NCI-H446 treated with DMSO at 0.1 percent for 48 hours (cell line): ENCODE measurements at places on chromosomes 6 and 20.
A peak's percentile ranks its signal among the peaks of the same experiment; 100 is the strongest.

GRCh38 chr6:35368038-35368887 is 25.9 kb downstream of the PPARD start:
- no peak for DNase-seq

DNA sequence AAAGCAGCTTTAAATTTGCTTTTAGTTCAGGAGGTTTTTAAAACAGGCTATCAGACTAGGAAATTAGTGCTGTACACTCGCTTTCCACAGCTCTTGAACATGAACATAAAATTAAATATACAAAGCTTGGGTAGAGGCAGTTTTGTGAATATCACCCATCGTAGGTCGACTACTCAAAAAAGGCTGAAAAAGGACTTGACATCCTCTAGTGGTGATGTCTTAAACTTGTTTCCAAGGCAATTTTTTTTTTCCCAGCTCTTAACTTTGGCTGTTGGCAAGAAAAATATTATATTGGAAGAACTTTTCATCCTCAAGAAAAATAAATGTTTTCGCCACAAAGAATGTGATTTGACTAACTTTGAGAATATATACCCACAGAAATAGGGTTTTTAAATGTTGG is 2.9 kb downstream of the MAP7 start:
- peak; percentile 18 for DNase-seq

GRCh38 chr20:23393996-23394775 is 27.1 kb downstream of the NAPB start:
- no peak for DNase-seq

DNA sequence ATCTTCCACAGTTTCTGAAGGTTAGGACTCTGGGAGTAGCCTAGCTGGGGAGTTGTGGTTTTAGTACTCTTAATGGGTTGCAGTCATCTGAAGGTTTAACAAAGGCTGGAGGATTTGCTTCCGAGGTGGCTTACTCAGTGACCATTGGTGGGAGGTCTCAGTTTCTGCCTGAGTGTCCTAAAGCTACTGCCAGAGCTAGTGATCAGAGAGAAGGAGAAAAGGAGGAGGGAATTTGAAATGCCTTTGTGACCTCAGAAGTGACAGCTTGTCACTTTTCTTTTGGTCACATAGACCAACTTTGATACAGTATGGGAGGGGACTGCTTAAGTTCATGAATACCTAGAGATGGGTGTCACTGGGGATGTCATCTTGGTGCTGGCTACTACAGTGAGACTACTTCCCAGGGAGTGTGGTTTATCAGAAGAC is 41.3 kb downstream of the NCOA3 start:
- DNase-seq, result no peak

- DNase-seq, result peak; percentile 1
Observed at GRCh38 chr6:112311950-112312547, 35.1 kb upstream of the RFPL4B start.

- no peak for DNase-seq
Observed at GRCh38 chr20:61419010-61419409, 166.9 kb downstream of the CDH4 start.

DNA sequence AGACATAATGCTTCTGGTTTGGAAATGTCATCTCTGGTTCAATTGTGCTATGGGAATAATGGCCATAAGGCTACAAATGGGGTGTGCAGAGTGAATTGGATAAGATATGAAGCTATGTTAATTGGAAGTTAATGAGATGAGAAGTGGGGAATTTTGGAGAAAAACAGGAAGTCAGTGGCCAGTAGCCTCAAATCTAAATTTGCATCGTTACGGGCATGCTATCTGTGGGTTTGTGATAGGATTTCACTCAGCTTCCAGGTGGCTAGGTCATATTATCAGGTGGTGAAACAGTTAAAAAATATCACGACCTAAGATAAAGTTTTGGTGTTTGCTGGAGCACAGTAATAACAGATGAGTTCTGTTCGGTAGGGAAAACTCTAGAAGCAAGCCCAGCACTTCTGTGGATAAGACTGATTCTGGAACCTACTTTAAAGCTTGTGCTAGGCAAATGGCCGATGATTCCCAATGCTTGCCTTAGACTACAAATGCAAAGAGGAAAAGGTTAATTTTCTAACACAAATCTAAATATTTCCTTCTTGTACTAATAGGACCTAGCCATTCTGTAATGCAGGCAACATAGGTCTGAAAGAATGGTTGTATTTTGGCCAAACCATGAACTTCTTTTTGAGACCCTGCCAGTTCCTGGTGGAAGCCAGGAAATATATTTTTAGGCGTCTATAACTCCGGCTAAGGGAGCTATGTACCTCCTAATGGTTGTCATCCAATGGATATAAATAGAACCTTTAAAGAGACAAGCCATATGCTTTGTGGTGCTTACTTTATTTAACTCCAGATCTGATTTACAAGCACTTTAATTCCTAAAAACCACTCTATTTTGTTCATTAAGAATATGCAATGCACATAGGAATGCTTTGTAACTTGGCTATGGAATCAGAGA is 111.0 kb downstream of the PLCB1 start:
- peak; percentile 65 for DNase-seq

- peak; percentile 15 for DNase-seq
Observed at GRCh38 chr20:10537850-10538480, 102.9 kb downstream of the SLX4IP start.

DNA sequence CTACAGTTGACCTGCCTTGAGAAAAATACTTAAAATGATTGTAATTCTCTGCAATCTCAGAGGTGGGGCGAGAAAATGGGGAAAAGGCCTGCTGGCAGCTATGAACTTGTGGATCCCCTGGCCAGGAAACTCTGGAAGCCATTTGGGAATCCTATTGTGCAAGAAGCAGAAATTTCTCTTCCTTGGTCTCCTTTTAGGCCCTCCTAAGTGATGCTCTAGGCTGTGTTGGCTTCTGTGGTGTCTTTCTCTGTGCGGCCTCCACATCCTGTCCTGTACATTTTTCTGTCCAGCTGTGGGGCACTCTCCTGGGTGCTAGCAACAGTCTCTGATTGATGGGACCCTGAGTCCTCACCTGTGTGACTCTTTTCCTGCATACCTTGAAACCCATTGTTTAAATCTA is 290.9 kb downstream of the FARS2 start:
- no peak for DNase-seq

DNA sequence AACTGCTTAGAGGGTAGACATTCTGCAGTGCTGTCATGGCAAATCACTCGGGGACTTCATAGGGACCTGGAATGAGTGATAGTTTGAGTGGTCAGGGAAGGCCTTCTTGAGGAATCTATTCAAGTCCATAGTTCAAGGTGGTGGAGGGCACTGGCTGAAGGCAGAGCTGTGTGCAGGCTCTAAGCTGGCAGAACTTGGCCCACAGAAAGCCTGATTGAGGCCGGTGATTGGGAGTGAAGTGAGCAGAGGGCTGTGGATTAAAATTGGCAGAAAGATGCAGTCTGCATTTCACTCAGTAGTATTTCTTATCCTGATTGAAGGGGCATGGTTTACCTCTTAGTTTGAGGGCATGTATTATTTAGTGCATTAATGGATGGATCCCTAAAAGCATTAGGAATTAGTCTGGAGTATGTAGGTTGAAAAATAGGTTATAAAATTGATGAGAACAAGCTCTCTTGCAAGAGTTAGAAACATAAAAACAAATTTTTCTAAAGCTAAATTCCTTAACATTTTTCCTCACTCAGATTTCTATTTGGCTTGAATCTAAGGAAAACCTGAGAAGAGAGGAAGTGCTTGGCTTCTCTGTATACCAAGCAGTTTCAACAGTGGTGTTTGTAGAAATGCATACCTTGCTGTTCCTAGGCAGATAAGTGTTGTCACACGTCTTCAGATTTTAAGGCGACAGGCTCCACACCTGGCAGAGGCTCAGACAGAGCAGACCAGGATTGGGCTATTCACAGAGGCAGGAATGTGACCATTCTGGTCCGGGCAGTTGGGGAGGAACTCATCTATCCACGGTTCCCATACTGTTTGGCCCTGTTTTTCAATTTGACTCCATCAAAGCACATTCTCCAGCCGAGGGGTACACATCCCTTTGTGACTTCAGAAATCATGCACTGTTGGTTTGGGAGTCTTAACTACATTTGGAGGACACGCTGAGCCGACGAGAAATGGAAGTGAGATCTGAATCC is 45.2 kb downstream of the UTRN start:
- no peak for DNase-seq

DNA sequence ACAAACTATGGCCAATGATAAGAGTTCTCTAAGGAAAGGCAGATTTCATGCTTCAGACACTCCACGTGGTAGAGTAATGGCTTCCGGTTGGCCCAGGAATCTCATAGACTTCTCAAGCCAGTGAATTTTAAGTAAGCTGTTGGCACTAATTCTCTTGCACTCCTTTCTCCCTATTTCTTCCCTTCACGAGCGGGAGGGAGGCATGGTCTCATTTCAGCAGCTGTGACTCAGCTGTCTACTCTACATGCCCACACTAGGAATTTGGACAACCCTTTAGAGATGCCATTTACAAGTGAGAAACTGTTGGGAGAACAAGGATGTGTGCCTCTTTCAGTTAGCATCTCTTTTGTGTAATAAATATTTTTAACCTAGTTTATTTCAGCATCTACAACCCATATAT is 107.7 kb downstream of the PTPRK start:
- no peak for DNase-seq

GRCh38 chr6:11215773-11216172 is 16.7 kb downstream of the NEDD9 start:
- no peak for DNase-seq

DNA sequence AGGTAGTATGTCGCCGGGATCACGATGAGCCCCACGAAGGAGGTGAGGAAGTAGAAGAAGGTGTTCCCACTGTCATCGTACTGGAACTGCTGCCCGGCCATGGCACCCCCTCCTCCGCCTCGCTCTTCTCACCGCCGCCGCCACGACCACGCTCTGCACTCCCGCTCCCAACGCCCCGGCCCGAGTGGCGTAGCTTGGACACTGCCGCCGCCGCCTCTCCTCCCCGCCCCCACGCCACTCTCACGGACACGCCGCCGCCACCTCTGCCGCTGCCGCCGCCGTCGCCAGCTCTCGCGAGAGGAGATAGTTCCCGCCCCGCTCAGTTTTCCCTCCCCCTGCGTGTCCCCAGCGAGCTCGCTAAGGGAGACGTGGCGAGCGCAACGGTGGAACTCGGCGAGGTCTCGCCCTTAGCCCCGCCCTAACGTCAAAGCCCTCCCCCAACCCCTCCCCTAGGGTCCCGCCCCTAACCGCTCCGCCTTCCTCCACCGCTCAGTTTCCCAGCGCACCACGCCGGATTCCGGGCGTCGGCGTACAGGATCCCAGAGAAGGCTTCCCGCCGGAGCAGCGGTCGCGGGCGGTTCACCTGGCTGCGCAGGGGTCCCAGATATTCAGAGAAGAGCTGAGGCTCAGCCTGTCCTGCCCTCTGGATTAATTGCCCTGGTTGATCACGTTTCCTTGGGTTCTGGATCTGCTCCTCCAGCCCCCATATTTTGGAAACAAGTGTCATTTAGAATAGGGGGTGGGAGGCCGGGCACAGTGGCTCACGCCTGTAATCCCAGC is at the start of gene SEC63:
Gene SEC63, minus strand, starts transcription at position 300 of the 780 bp plus-strand sequence. Its CDS starts 199 bp downstream, at position 101.
- DNase-seq, result peak; percentile 86

DNA sequence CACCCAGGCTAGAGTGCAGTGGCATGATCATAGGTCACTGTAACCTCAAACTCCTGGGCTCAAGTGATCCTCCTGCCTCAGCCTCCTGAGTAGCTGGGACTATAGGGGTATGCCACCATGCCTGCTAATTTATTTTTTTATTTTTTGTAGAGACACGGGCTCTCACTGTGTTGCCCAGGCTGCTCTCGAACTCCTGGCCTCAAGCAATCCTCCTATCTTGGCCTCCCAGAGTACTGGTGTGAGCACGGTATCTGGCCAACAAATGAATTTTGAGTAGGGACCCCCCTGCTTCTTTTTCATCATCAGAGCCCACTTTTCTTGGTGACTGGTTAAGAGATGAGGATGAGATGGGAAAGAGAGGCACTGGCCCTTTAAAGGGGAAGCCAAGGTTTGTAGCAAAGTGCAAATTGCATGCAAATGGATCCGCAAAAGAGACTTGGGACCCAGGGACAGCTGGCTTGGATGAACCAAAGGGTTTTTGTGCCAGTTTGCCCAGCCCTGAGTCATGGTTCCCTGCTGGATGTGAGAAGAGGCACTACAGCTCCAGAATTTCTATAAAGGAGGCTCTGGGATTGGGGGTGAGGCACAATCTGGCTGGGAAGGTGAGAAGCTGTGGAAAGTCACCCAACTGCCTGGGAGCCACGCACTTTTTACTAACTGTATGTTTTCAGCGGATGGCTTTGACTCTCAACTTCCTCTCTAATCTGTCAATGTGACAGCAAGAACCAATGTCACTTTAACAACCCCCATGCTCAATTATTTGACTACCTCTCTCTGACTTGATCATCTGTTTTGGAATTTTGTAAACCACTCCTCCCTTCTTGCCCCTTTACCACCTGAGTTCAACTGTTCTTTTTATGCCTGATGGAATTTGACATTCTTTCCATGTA is 58.7 kb upstream of the RNF24 start:
- DNase-seq, result peak; percentile 80

DNA sequence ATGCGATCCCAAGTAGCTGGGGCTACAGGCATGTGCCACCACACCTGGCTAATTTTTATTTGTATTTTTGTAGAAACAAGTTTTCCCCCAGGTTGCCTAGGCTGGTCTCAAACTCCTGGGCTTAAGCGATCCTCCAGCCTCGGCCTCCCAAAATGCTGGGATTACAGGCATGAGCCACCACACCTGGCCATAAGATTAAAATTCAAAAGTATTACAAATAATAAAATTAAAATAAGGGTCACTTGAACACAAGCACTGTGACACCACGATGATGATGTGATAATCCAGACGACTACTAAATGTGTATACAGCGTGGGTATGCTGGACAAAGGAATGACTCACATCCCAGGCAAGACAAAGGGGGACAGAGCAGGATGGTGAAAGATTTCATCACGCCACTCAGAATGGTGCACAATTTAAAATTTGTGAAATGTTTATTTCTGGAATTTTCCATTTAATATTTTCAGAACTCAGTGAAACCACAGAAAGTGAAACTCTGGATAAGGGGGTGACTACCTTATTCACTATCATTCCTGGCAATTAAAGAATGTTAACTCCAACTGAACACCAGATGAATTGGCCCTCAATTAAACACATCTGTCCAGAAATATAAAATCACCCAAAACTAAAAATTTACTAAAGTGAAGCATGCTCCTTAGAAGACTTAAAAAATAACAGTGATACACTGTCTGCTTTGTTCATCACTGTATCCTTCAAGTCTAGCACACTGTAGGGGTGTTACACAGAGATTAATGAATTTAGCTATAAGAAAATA is 13.1 kb downstream of the B4GALT5 start:
- DNase-seq, result no peak

DNA sequence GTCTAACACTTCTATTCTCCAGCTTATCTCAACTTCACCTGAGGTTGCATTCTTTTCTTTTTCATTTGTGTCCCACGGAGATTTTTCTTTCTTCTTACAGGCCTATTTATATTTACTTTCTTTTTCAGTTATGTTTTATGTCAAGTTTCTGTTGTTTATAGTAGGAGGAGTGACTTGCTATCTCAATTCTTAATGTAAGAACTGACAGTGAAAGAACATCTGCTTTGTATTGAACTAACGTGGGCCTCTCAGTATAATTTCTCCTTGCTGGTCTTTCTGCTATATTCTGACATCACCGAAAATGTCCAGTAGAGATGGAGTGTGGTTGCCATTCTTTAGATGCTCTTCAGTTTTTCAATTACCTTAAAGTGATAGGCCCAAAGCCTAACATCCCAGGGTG is 521.7 kb downstream of the EPM2A start:
- DNase-seq, result no peak
